ENCODE measurements at places on chromosomes 5 and 9.

- no peak for DNase-seq
Observed at GRCh38 chr9:105712297-105712696, 18.0 kb downstream of the TMEM38B start.

DNA sequence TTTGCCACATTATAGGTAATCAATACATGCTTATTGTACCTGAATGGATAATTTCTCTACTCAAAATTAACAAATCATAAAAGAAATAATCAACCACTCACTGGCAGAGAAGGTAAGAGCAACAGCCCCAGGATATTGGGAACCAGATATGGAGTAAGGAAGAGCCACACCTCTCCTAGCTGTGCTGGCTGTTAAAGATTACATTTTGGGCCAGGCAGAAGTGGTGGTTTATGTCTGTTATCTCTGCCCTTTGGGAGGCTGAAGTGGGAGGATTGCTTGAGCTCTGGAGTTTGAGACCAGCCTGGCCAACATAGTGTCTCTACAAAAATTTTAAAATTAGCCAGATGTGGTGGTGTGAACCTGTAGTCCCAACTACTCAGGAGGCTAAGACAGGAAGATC is 56.4 kb downstream of the BHMT start:
- no peak for DNase-seq

GRCh38 chr5:43244823-43245565 is 53.0 kb downstream of the NIM1K start:
- DNase-seq = no peak

- DNase-seq = no peak
Observed at GRCh38 chr5:56072863-56073766, 78.4 kb upstream of the IL6ST start.

DNA sequence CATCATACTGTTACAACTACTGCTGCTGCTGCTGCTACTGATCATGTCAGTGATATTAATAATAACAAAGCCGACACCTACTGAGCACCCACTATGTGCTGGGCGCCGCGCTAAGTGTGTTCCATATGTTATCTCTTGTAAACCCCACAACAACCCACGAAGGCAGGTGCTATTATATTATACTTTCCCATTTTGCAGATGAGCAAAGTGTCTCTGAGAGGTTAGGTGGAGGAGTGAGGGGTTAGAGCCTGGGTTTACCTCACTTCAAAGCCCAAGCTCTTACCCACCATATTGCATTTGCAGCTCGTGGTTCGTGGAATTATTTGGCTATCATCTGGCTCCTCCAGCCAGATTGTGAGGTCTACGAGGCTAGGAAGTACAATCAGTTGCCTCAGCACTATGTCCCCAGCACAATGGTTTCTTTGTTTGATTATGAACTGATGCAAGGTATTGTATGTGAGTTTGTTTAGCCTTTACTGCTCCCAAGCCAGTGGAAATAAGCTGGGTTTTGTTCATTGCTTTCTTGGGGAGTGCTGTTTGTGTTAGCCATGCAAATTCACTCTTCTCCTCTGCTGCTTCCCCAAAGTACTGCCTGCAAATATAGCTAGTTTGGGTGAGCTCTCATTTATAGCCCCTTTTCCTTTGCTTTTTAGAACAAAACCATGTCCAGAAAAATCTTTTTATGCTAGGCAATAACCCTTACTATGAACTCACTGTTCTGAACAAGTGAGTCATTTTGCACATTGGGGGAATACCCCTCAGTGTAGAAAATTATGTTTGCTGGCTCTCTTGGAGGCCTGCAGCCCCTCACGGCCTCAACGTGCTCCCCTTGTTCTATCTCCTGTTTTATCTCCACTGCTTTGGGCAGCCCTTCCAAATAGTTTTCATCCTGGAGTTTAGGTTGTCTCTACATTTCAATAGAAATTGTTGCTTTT is 47.9 kb downstream of the ALG2 start:
- DNase-seq = no peak

- no peak for DNase-seq
Observed at GRCh38 chr9:114046875-114047274, 31.2 kb downstream of the AMBP start.

- DNase-seq = no peak
Observed at GRCh38 chr5:28014779-28015178, 976.4 kb upstream of the CDH9 start.

- no peak for DNase-seq
Observed at GRCh38 chr5:5340206-5340729, 82.2 kb upstream of the ICE1 start.

DNA sequence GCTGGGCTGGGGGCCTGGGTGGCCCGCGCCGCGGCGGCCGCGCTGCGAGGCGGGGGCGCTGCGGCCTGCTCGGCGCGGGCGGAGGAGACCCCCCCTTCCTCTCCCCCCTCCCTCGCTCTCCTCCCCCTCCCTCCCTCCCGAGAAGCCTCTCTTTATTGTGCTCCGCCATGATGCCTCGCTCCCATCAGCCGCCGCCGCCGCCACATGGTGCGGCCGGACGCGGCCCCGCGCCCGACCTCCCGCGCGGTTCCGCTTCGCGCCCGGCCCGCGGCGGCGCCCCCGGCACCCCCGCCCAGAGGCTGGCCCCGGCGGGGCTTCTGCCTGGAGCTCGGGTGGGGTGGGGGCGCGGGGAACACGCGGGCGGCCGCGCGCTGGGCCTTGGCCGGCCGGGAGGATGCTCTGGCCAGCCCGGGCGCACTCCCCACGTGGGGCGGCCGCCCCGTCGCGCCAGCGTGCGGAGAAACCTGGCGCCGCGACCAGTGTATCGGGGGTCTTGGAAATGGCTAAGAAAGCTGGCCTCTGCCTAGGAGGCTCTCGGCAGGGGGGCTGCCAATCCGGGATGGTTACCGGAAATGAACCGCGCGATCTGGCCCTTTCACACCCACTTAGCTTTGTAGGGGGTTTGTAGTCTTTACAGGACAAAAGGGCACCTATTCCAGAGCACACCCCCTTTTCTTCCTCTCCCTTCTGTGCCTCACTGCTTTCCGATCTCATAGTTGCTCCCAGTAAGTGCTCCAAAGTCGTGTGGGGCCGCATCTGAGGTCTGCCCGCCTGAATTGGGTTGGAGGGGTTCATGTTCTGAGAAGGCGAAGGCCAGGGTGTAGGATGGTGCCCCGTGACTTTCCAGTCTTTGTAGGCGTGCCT is 1.0 kb downstream of the SET start:
- peak; percentile 41 for DNase-seq

- no peak for DNase-seq
Observed at GRCh38 chr9:36443581-36443980, 43.5 kb upstream of the RNF38 start.

DNA sequence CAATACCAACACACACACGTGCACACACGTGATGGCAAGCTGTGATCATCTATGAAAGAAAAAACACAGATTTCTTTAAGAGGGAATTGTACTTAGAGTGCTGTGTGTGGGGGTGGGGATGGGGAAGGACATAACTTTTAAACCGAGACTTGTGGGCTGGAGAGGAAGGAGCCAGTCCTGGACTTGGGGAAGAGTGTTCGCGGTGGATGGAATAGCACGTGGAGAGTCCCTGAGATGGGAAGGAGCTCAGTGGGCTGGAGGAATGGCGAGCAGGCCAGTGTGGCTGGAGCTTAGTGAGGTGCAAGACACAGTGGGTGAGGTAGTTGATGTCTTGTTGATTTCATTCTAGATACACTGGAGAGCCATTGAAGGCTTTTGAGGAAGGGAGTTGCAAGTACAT is 78.5 kb downstream of the RGS3 start:
- DNase-seq = no peak
